Left ventricle myocardium inferior (tissue), 1 donor: ENCODE measurements at places on chromosomes 3 and 15.

DNA sequence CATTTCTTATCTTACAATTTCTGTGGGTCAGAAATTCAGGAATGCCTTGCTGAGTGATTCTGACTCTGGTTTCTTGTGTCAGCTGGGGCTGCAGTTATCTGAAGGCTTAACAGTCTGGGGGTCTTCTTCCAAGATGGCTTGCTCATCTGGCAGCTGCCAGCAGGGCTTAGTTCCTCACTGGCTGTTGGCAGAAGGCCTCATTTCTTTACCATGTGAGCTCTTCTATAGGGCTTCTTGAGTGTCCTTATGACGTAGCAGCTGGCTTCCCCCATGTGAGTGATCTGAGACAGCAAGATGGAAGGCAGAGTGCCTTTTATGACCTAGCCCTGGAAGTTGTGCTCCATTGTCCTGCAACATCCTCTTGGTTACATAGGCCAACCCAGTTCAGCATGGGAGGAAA lies 82.0 kb upstream of the PDZRN3 start:
- no peak overlapping the region for H3K27ac ChIP-seq
- no peaks in the 10 kb centered on the region for H3K27me3 ChIP-seq
- H3K4me1 ChIP-seq, result no peaks in the 10 kb centered on the region
- DNase-seq, result no peak
- no peaks in the 10 kb centered on the region for H3K36me3 ChIP-seq

DNA sequence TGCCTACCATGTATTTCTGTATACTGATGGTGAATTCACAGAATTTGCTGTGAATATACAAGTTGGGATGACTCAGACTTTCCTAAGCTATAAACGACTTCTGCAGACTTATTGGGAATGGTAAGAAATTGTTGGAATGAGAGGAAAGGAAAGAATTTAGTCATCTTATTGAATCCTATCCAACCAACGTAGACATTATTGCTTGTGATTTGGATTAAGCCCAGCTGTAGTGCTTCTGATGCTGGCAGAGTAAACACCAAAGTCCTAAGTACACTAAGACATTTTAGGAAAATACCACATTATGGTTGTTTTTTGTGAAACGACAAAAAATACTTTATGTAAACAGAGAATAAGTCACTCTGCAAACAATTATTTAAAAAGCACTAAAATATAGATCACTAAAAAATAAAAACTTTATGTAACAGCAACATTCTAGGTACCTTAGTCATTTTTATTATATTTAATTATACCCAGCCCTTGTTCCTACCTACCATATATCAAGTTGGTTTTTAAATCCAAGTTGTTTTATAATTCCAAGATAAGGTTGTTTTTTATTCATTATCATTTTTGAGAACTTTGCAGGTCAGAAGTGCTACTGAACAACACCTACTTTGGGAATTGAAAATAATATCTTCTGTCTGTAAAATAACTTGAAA lies 99.2 kb upstream of the MLF1 start:
- H3K27ac ChIP-seq, result no peak overlapping the region
- no peak overlapping the region for H3K4me3 ChIP-seq
- no peak for DNase-seq
- H3K4me1 ChIP-seq, result no peaks in the 10 kb centered on the region
- H3K36me3 ChIP-seq, result no peaks in the 10 kb centered on the region

GRCh38 chr15:70507772-70508371 lies 255.5 kb downstream of the UACA start:
- no peak overlapping the region for H3K27ac ChIP-seq
- no peaks in the 10 kb centered on the region for H3K27me3 ChIP-seq
- H3K4me3 ChIP-seq, result no peak overlapping the region
- DNase-seq, result no peak

- DNase-seq, result no peak
- peaks cover 47% of the 10 kb centered on the region for H3K4me1 ChIP-seq
- no peak overlapping the region for H3K27ac ChIP-seq
- no peaks in the 10 kb centered on the region for H3K27me3 ChIP-seq
- peaks cover 63% of the 10 kb centered on the region for H3K36me3 ChIP-seq
Observed at GRCh38 chr3:111956995-111957734, 21.7 kb upstream of the ABHD10 start.

DNA sequence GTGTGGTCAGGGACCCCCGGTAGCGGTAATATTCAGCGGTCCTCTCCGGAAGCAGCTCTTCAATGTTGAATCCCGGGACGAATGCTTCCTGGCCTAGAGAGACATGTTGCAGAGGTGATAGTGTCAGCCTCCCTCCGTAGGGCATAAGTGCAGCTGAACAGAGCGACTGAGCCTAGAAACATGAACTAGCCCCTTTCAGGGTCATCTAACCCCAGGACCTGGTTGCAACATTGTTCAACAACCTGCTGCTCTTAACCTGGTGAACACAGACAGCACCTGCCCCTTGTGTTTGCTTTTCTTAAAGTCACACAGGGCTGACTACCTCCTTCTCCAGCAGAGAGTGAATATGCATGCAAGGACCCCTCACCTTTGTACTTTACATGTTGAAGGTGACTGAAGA lies 41.3 kb downstream of the CA12 start:
- H3K27ac ChIP-seq, result no peak overlapping the region
- peaks cover 11% of the 10 kb centered on the region for H3K27me3 ChIP-seq
- no peak overlapping the region for H3K4me3 ChIP-seq

GRCh38 chr3:184716622-184717398 lies 4.9 kb upstream of the MAGEF1 start:
- DNase-seq, result no peak
- H3K36me3 ChIP-seq, result no peaks in the 10 kb centered on the region
- H3K4me3 ChIP-seq, result no peak overlapping the region
- peaks cover 26% of the 10 kb centered on the region for H3K4me1 ChIP-seq

DNA sequence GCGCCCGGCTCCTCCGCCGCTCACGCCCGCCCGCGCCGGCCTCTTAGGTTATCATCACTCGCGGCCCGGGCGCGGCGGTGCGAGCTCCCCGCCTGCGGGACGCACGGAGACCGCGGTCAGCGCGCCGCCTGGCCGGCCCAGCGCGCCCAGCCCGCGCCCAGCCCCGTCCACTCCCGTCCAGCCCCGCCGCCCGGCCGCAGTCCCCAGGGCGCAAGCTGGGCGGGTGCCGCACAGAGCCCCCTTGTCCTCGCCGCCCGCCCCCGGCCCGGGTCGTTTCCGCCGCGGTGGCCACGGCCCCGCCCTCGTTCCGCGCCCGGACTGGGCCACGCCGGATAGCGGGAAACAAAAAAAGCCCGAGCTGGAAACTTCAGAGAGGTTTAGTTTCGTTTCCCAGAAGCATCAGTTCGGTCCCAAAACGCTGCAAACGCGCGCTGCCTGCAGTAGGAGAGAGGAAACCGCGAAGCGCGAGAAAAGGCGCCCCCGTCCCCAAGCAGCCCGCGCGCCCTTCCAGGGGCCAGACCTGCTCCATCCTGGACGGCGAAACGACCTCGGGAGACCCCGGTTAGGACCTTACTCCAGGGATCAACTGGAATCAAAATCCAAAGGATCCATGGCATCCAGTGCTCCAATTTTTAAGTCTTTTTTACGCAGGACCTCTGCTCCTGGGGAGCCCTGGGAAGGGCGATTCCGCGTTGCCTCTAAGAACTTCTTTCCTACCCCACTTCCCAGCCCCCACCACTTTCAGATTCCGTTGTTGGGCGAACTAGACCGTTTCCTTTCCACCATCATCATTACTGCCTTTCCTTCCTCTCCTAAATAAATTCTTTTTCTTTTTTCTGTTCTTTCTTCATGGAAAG lies at the start of gene ATP10A:
TSS of gene ATP10A (minus strand) at position 217 of the 857 bp plus-strand sequence. CDS start 231 bp downstream, outside the sequence.
- H3K4me3 ChIP-seq, result peak within 1 kb of the TSS; percentile 68
- peaks cover 86% of the 10 kb centered on the region for H3K27me3 ChIP-seq
- peak; percentile 53 for DNase-seq
- peak within 1 kb of the TSS; percentile 24 for H3K27ac ChIP-seq

DNA sequence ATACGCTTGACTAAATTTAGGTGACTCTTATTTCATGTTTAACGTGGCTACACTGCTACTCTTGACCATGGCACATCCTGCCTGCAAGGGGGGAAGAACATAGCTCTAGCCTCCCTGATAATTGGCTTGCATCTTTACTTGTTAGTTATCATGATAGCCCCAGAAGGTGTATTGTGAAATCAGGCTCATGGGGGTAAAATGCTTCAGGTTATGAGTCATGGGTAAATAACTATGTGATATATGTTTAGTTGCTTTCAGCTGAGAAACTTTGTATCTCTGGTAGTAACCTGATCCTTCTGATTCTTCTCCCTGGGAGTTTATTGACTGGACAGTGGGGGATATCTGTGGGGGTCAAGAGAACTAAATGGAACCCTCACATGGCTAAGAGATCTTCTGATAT lies 660.8 kb upstream of the UBE2E2 start:
- H3K27ac ChIP-seq, result no peak overlapping the region
- DNase-seq, result no peak
- no peaks in the 10 kb centered on the region for H3K36me3 ChIP-seq
- H3K4me1 ChIP-seq, result no peaks in the 10 kb centered on the region

- H3K4me1 ChIP-seq, result no peaks in the 10 kb centered on the region
- no peak for DNase-seq
- H3K27me3 ChIP-seq, result no peaks in the 10 kb centered on the region
- no peaks in the 10 kb centered on the region for H3K36me3 ChIP-seq
- no peak overlapping the region for H3K4me3 ChIP-seq
- H3K27ac ChIP-seq, result no peak overlapping the region
Observed at GRCh38 chr3:152172460-152172859, 96.3 kb upstream of the MBNL1 start.

DNA sequence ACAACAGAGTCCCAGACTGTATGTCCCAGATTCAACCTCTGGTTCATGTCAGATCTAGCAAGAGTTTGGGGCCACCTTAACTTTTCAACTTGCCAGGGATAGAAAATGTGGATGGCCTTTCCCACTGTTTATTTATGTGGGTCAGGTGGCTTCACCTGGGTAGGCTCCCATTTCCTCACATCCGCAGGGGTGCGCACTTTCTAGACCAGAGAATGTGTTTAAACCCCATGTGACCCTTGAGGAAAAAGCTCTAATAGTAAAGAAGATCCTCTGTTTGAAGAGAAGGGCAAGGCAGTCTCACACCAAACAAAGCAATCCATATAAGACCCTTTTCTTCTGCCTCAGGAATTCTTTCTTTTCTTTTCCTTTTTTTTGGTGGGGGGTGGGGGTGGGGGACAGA lies 167.2 kb upstream of the TSC22D2 start:
- H3K27ac ChIP-seq, result no peak overlapping the region
- no peaks in the 10 kb centered on the region for H3K36me3 ChIP-seq
- H3K4me1 ChIP-seq, result peaks cover 26% of the 10 kb centered on the region
- no peak overlapping the region for H3K4me3 ChIP-seq
- DNase-seq, result no peak

DNA sequence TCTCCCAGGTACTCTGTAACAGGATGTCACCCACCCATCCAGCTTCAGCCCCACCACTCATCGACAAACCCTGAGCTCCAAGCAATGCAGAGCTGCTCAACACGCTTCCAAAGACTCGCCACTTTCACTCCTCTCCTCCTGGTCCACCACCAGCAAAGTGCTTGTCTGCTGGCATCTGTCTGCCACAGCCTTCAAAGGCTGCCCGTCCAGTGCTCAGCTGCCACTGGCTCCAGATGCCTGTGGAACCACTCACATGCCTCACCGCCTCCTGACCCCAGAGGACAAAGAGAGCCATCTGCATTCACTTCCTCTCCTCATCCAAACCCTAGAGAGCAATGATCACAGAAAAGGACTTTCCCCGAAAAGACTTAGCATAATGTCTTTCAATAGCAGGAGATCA lies 109.5 kb upstream of the OCA2 start:
- H3K27ac ChIP-seq, result no peak overlapping the region
- H3K4me3 ChIP-seq, result no peak overlapping the region
- H3K4me1 ChIP-seq, result peaks cover 7% of the 10 kb centered on the region

- peaks cover 20% of the 10 kb centered on the region for H3K36me3 ChIP-seq
- no peak overlapping the region for H3K4me3 ChIP-seq
- no peaks in the 10 kb centered on the region for H3K27me3 ChIP-seq
- no peak overlapping the region for H3K27ac ChIP-seq
Observed at GRCh38 chr3:126051741-126052140, 32.2 kb downstream of the SLC41A3 start.

DNA sequence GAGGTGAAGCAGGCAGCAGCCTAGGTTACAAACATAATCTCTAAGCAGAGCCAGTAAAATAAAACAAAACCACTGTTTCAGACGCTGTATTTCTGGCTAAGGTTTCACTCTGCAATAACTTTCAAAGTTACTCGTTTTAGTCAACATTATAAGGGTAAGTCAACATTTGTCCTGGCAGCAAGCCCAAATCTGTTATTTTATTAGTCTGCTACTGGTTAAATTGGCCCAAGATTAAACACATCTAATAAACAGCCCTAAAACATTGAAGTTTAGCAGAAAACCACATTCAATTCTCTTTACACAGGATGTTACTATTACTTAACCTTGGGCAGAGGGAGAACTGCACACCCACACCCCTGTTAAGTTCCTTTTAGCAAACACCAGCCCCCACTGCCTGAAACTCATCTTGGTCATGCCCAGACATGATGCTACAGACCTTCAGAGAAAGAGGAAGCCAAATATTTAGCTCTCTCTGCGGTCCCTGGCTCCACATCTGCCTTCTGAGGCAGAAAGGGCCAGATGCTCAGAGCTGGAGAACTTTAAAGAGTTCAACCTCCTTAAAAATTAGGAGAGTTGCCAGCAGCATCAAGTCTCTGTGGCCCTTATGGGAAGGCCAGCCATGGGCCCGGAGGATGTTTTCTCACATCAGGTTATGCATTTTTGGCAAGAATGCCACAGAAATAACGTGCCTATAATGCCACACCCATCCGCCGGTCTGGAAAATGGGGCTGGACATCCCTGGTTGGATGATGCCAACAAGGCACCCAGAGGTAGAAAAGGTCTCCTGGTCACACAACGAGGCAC lies 17.9 kb downstream of the ARHGEF3 start:
- no peak for DNase-seq
- peak overlapping the region; percentile 80 for H3K27ac ChIP-seq
- peaks cover 87% of the 10 kb centered on the region for H3K4me1 ChIP-seq
- H3K27me3 ChIP-seq, result no peaks in the 10 kb centered on the region
- no peaks in the 10 kb centered on the region for H3K36me3 ChIP-seq

GRCh38 chr3:57852896-57853295 lies 96.8 kb downstream of the SLMAP start:
- H3K27ac ChIP-seq, result no peak overlapping the region
- no peaks in the 10 kb centered on the region for H3K27me3 ChIP-seq
- no peak for DNase-seq
- no peak overlapping the region for H3K4me3 ChIP-seq
- peaks cover 12% of the 10 kb centered on the region for H3K36me3 ChIP-seq

GRCh38 chr3:38606561-38606960 lies 42.9 kb downstream of the SCN5A start:
- no peaks in the 10 kb centered on the region for H3K4me1 ChIP-seq
- peaks cover 78% of the 10 kb centered on the region for H3K36me3 ChIP-seq
- no peak for DNase-seq
- no peak overlapping the region for H3K27ac ChIP-seq

DNA sequence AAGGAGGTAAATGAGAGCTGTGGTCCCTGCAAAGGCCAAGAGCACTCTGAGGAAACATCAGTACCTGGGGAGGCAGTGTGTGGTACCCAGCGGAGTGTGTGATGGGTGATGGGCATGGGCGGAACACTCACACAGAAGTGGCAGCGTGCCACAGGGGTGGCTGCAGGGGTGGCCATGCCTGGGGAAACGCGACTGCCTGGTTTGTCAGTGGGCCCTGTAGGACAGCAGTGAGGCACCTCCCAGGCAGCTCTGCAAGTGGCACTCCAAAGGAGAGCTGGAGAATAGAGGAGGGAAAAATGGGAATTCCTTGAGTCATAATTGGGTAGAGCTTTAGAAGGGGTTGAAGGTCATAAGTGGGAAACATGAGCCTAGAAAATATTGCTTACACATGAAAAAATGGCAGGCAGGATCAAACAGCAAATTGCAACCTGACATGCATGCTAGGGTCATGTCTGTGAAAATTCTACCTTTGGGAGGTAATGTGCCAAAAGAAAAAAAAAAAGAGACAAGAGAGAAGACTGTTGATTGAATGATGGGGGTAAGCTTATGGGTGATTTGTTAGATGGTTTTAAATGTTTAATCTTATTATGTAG lies 138.4 kb downstream of the RPLP1 start:
- DNase-seq, result no peak
- no peaks in the 10 kb centered on the region for H3K27me3 ChIP-seq
- no peak overlapping the region for H3K4me3 ChIP-seq
- peaks cover 36% of the 10 kb centered on the region for H3K4me1 ChIP-seq
